ENCODE measurements at places on chromosomes 5 and 9.

DNA sequence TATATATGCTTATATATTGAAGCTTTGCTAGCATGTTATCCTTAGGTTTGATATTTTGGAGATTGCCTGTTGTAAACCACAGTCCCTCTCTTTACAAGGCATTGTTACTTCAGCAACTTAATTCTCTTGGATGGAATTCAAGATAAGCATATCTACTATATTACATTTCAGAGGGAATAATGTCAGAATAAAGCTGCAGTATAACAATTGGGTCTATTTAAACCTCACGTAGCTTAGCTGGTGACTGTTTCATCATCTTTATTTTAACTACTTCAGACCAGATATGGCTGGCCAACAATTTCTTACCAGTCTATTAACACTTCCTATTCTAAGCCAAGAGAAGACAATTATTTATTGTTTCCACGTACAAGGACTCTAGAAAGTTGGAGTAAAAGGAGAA, 27.1 kb downstream of the ZCCHC10 start:
- DNase-seq: no peak

DNA sequence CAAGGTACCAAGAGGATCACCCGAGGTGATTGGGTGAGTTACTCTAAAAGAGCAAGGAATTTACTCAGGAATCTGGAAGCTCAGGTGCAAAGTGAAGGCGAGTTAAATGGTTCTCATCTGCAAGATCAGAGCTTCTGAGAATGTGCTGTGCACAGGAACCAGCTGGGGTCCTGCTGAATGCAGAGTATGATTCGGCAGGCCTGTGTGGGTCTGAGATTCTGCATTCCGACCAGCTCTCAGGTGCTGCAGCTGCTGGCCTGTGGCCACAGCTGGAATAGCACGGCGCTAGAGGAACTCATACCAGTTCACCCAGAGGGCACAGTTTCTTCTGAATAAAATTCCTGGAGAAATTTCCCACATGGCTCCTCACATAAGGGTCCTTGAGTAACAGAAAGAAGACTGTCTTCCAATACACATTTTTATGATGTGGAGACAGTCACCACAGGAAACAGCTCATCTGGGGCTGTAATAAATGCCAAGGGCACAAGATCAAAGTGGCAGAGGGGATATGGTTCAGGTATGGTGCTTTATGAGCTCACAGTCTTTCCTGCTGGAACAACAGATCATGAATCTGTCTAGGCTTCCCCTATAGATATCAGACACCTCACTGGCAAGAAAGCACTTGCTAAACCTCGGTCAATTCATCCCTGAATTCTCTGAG, 83.9 kb downstream of the PTPN3 start:
- DNase-seq: no peak

GRCh38 chr5:39485079-39485478, 60.3 kb upstream of the DAB2 start:
- DNase-seq: no peak

DNA sequence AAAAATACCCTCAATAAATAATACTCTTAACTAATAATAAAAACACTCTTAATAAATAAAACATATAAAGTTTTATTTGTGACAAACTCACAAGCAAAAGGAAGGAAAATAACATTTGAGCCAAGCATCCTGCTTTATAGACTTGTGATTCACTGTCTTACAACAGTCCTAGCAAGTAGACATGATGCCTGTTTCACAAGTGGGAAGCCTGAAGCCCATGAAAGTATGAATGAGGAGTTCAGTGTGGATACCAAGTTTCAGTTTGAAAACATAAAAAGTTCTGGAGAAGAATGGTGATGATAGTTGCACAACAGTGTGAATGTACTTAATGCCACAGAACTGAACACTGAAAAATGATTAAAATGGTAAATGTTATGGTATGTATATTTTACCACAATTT, 10.9 kb downstream of the HABP4 start:
- no peak for DNase-seq

DNA sequence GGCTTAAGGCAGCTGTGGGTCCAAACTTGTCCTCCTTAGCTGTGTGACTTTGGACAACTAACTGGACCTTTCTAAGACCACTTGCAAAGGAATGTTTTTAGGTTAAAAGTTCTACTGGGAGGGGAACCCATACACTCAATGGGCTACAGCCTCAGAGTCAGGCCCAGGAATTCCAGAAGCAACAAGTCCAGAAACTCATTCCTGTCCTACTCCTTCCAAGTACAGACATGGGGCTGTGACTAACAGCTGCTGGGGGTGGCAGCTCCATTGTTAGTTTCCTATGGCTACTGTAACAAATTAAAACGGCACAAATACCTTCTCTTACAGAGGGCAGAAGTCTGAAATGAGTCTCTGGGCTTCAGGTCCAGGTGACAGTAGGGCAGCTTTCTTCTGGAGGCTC, 12.4 kb upstream of the AKNA start:
- DNase-seq: no peak

- no peak for DNase-seq
Observed at GRCh38 chr9:119810645-119811429, 441.6 kb upstream of the BRINP1 start.

- no peak for DNase-seq
Observed at GRCh38 chr5:142422429-142422828, 97.6 kb upstream of the SPRY4 start.

- DNase-seq: peak; percentile 24
Observed at GRCh38 chr5:43661102-43661501, 58.1 kb downstream of the NNT start.

DNA sequence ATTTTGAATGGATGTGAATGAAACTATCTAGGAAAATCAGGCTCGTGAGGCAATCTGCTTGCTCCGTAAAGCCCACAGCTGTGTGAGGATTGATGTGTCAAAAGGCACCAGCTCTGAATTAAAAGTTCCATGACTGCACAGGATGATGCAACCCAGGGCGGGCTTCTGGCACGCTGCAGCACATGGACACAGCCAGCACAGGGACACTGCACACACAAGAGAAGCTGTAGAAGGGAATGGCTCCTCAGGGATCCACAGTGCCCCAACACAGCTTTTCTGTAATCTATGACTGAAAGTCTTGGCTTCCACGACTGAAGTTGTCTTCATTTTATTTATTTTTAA, 151.0 kb downstream of the GCNT1 start:
- no peak for DNase-seq

DNA sequence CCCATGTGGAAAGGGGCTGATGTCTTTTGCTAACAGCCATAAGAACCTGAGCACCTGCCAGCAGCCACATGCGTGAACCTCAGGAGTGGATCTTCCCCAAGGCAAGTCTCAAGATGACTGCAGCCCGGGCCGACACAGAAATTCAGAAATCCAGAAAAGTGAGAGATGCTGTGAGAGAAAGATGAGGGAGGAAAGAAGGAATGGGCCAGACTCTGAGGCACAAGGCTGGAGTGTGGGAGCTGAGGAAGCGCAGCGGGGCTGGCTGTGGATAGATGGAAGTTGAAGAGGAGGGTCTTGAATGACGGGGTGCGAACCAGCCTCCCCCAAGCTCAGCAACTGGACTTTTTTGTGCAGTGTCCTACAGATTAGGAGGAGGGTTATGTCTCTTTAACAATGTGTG, 337.8 kb downstream of the GADD45G start:
- no peak for DNase-seq

DNA sequence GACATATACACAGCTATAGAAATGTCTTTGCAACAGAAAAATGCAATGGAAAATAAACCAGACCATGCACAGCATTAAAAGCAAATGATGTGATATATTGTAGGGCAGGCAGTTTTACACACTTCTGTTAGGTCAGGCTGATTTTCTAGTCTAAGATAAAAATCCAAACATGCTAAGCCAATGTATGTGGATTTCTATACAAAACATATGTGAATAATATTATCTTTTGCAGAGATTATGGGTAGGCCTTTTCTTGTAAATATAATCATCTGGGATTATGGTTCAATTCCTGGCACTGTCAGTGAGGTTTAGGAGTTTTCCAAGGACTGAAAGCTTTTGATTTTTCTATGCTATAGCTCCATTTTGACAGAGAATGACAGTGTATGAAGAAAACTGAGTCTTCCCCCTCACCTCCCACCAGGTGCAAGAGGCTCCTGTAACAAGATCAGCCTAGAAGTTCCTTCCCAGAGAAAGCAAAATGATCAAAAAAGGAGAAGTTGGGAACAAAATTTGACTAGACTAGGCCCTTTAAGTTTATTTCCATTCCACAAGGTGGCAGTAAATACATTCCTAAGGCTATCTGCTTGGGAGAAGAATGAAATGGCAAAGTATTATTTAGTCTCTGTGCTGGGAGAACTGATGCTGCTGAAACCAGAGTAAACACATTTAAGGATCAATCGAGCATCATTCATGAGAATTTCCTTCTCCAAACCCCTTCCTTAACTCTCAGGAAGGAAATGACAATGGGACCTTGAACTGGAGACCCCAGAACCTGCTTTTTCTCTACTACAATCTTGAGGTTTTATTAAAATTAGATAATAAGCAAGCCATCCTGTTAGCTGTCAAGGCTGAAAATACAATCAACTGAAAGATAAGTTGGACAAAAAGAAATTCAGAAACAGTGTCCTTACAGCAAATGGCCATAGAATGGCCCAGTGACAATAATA, 133.0 kb upstream of the TUT7 start:
- DNase-seq: peak; percentile 3

DNA sequence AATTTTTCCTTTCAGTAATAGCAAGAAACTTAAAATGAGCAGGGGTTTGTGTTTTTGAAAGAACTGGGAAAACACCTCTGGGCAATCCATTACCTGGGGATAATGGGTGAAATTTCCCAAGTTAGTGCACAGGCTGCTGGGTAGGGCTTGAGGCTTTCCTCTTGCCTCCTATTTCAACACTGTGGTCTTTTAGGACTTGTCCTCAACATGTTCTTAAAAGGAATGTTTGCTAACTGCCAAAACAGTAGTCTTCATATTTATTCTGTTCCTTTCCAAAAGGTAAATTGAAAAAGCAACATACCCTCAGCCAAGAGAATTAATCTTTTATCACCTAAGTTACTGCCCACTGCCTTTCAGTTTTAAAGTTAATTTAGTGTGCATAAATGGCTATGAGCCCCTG, 158.3 kb upstream of the CCDC152 start:
- no peak for DNase-seq

GRCh38 chr5:139468421-139468931, 2.3 kb upstream of the SMIM33 start:
- DNase-seq: no peak

DNA sequence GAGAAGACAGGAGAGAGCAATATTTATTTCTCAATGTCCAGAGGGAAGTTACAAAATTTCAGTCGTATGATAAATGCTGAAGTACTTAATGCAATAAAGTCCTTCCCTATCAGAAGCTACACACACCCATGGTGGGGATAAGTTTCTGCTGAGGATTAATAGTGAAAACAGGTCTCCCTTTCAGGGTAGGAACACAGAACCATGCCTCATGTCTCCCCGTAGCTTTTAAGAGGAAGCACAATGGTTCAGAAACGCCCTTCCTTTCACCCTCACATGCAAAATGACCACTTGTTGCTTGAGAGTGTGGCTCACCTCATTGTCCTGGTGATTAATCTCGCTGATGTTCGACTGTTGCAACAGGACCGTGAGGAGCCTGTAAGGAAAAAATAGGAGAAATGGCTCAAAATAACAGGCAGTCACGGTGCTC, 73.6 kb downstream of the ANKRD55 start:
- DNase-seq: no peak

DNA sequence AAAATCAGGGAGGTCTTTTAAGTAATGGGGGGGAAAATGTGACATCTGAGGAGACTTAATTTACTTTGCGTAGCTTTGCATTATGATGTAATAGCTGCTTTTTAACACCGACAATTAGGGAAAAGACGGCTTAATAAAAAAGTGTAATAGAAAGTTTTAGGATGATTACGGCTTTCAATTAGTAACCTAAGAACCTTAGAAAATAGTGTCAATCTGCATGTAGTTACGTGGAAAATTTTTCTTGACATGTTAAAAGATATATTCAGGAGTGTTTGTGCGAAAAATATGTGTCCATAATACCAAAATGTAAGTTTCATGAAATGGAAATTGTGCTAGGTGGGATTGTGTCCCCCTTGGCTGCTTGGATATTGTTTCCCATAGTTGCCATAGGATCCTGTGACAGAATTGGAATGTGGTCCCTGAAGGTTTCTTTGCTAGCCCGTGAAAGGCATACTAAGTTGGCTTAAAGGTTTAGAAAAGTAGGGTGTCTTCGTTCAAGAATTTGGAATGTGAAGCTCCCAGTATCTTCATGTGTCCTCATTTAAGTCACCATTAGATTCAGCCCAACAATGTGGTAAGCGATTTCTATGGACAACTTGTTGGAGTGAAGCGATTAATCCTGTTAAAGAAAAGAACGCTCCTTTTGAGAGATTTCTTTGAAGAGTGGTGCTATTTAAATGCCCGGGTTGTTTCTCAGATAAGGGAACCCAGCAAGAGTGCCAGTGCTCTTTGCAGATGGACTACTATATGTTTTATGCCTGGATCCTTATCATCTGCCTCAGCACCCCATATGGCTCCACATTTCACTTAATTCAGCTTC, 2.0 kb downstream of the RGMB start:
- no peak for DNase-seq

- no peak for DNase-seq
Observed at GRCh38 chr5:170619869-170620268, 116.0 kb downstream of the KCNIP1 start.

DNA sequence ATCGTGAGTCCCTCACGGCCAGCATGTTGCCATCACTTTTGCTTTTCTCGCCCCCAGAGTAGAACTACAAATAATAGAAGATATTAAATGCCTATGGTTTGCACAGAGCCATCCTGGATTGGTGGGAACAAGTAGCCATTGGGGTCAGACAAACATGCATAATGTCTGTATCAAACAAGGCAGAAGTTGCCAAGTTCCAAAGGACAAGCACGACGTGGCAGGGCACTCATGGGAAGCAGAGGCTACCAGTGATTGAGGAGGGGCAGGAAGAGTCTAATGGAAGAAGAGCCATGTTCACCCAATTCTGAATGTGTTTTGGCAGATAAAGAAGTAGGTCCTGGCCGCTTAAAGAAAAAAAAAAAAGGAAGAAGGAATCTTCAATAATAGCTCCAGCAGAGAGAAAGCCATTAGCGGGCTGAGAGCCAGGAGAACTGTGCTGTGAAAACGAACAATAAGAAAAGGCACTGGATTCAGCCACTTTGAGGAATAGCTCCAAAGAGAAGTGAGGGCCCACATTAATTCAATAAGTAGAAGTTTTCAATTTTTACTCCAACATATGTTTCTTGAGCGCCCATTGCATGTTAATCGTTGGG, 153.7 kb upstream of the ADCY2 start:
- DNase-seq: no peak

DNA sequence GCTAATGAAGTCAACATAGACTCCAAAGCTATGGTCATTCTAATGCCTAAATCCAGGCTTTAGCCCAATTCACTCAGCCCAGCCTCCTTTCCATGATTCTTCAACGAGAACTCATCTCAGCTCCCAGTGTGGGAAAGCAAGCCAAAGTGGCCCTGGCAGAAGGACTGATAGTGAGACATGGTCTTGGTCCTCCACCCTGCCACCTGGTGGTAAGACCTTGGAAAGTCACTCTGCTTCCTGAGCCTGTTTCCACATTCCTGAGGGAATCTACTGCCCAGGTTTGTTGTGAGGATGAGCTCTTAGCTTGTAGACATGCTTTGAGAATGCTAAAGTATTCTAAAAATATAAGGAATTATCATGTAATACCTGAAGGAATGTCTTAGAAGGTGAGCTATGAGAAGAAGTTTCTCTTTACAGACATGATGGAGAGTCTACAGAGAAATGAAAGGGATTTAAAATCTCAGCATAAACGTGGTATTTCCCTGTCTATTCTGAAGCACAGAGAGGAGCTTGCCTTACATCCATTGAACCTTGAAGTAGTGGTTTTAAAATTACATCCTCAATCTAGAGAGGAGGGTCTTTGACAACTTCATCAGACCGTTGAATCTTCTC, 173.5 kb downstream of the TRIM32 start:
- DNase-seq: peak; percentile 7

- no peak for DNase-seq
Observed at GRCh38 chr9:18922161-18922885, 110.7 kb downstream of the SAXO1 start.

Measured in NCI-H2171 (cell line).